Stimulated activated CD4-positive, alpha-beta T cell treated with anti-CD3 and anti-CD28 coated beads, Interleukin-15, amount 100 ng/mL, for 48 hours (primary cell): ENCODE measurements at places on chromosomes 16 and 17.

DNA sequence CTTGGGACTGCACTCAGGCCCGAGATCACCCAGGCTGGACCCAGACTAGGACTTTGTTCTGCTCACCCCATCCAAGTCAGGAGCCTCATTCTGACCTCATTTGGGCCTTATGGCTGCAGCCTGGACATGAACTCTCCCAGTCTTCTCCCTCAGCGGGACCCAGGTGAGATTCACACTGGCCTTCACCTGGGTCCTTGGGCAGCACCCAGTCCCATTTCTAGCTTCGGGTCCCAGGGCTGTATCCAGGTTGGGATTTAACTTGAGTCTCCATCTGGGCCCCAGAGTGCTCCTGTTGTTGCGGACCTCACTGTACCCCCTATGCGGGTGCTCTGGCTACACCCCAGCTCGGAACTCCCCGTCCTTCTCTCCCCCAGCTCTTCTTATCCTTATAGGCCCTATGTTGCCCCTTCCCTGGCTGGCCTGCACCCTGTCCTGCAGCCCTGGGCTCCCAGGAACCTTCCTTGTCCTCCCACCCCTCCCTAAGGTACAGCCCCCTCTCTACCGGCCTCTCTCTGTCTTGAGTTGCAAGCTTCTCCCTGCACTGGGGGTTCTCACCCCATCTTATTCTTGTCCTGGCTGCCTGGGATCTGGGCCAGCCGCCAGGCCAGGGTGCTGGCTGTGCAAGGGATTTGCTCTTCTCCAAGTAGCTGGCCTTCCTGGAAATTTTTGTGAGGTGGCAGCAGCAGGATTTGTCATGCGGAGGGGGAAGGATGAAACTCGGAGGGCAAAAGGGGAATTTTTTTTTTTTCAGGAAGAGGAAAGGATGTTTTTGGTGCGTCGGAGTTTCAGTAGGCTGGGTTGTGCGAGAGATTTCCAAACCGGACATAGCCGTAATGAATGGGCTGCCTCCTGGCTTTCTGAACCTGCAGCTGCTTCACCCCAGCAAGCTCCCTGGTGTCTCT, 904 bp downstream of the MAP2K3 start:
- DNase-seq = no peak

DNA sequence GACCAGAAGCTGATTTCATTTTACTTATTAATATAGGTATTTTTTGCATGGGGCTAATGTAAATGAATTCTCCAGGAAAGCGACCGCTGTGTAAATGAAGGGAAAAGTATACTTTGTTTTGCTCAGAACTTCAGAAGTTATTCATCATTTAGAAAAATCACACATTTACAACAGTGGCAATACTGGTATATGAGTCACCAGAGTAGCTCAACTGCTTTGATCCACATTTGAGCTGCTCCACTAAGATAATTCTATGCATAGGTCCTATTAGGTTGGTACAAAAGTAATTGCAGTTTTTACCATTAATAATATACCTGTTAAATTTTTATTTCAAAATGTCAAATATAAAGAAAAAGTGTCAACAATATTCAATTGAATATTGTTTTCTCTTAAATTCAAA, 22.9 kb upstream of the DYNLRB2 start:
- no peak for DNase-seq

DNA sequence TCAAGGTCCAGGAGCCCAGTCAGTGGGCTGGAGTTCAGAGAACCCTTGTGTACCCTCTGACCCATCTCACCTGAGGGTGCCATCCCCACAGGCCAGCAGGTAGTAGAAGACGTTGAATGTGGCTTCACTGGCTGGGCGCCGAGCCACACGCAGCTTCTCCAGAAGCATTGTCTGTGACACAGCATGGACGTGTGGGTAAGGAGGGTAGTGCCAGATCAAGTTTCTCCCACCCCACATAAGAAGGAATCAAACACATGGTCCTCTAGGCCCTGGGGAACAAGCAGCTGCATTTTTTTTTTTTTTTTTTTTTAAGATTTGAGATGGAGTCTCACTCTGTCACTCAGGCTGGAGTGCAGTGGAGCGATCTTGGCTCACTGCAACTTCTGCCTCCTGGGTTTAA, 60.9 kb downstream of the MYO18A start:
- DNase-seq = no peak

DNA sequence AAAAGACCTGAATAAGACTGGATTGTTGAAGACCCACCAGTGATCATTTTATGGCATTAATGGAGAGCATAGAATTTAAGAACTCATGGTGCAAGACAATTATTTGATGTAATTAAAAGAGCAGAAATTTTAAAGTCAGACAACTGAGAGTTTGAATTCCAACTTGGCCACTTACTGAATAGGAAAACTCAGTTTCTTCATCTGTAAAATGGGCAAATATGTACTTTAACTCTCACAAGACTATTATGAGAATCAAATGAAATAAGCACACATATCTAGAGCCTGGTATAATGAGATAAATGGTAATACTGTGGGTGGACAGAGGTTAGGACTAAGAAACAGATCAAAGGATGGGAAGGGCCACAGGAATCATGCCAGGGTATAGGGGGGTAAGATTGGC, 88.0 kb downstream of the SOX9 start:
- no peak for DNase-seq

- peak; percentile 59 for DNase-seq
Observed at GRCh38 chr16:27230562-27231001, 27.3 kb downstream of the KDM8 start.

DNA sequence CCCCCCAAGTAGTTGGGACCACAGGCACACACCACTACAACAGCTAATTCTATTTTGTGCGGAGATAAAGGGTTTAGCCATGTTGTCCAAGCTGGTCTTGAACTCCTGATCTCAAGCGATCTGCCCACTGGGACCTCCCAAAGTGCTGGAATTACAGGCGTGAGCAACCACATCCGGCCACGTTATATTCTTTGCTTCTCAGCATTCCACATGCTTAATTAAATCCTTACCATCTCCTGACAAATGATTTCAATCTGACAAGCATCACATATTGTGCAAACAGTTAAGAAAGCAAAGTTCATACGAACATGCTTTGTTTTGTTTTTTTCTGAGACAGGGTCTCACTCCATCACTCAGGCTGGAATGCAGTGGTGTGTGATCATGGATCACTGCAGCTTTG, 18.2 kb downstream of the HIGD1B start:
- DNase-seq = no peak

DNA sequence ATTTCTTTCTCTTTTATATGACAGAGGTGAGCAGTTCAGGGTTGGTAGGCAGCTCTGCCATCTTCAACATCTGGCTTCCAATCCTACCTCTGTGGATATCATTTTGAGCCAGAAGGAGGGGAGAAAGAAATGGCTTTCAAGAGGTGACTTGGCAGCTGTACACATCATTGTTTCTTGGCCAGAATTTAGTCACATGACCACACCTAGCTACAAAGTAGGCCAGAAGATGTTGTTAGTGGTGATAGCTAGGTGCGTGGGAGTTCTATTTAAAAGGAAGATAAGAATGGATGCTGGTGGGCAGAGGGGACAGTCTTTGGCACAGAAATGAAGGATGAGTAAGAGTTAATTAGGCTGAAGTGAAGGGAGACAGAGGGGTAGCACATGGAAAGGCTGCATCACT, 29.2 kb upstream of the MPHOSPH6 start:
- DNase-seq = no peak

DNA sequence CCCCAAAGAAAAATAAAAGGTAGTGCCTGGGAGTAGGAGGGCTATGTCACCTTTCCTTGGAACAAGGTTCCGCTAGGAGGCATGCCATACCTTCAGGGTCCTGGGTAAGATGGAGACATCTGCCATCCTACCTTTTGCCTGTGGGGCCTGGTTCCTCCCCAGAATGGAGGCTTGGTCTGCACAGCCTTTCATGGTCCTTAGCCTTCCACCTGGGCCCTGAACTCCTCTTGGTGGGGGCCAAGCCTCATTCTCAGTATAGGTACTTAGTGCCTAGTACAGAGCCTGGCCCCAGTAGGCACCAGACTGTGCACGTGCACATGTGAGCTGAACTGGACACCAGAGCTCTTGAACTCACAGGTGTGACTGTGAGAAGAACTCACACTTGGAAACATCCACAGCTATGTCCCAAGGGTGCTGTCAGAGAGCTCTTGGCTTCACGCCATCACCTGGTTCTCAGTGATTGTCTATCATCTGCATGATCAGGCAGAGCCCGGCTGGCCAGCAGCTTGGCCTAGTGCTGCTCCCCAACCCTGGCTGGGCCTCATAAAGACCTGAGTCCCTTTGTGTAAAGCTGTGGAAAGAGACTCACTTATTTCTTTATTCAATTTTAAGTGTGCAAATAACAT, 143.2 kb downstream of the SOCS1 start:
- DNase-seq = no peak

- DNase-seq = no peak
Observed at GRCh38 chr17:4186357-4186881, 43.4 kb downstream of the CYB5D2 start.

DNA sequence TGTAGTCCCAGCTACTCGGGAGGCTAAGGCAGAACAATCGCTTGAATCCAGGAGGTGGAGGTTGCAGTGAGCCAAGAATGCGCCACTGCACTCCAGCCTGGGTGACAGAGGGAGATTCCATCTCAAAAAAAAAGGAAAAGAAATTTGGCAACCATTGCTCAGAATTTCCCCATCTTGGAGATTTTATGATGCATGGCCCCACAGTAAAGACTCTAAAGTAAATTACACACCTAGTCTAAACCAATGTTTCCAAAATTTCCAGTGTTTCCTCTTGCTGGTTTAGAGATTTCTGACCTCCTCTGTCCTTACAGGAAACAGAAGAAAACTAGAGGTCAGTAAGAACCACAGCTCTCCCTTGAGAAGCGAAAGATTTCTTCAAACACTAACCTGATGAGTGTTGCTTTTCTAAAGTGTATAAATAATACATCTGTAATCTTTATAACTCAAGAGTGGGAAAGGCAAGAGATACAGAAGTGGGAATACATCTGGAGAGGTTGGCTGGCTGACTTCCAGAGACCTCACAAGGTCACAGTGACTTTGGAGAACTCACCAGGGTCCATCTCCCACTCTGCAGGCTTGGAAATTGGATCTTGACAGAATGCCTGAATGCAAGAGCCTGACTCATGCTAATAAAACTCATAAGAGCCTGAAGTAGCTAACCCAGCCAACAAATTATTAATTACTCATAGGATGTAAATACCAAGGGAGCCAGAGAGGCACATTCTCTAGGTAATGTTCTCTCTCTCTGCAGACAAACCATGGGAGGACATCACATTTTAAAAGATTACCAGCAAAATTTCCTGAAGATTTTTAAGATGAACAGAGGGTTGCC, 8.8 kb downstream of the ADAT1 start:
- no peak for DNase-seq

DNA sequence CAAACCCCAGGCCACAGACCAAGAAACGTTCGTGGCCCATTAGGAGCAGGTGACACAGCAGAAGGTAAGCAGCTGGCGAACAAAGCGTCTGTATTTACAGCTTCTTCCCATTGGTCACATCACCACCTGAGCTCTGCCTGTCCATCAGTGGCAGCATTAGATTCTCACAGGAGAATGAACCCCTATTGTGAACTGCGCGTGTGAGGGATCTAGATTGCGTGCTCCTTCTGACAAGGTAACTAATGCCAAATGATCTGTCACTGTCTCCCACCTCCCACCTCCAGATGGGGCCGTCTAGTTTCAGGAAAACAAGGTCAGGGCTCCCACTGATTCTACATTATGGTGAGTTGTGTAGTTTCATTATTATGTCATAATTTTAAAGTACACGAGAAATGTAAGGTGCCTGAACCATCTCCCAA, 186.3 kb downstream of the CPPED1 start:
- DNase-seq = peak; percentile 38

- DNase-seq = no peak
Observed at GRCh38 chr17:77372444-77373298, 231.9 kb downstream of the SEC14L1 start.

DNA sequence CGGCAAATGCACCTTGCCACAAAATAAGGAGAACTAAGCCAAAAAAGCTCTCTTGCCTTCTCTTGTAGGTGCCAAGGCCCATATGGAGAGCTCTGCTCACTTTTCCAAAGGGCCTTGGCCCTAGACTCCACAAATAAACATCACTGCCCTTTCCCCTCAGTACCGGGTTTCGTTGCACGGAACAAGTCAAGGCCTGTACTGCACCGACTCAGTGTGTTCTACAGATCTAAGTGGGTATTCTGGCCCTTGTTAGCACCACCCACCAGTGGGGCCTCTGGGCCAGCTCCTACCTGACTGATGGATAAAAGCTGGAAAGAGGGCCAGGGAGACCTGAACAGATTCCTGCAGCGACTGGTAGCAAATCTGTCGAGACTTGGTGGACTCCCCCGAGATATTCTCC, 43.7 kb upstream of the GSG1L start:
- DNase-seq = no peak

DNA sequence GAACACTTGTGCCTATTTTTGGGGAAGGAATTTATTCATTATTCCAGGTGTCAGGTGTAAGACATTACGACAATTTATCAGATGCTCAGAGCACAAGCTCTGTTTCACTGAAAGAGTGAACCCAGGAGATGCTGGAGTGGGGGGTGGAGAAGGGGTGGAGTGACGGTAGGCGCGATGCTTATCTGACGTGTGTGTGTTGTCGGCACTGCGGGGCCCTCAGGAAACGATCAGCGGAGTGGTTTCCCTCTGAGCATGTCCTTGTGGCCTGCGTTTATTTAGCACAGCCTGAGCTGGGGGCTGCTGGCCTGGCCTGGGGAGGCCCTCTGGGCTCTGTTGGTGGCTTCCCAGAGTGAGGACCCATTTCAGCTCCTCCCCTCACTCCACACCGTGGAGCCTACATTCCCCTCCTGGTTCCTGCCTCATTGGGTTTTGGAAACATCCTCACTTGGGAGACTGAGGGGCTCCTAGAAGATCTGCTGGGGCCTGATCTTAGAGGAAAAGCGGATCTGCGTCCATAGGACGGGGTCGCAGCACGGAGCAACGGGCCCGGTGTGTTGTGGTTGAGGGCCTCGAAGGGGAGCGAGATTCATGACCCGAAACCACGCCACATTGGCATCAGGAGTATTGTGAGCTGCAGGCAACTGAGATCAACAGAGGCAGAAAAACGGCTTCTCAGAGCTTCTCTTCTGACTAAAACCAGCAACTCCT, 19.0 kb upstream of the GNG13 start:
- DNase-seq = no peak

GRCh38 chr16:83814659-83814985, 6.8 kb downstream of the HSBP1 start:
- DNase-seq = no peak

GRCh38 chr16:71895679-71896365, 491 bp downstream of the IST1 start:
- no peak for DNase-seq

DNA sequence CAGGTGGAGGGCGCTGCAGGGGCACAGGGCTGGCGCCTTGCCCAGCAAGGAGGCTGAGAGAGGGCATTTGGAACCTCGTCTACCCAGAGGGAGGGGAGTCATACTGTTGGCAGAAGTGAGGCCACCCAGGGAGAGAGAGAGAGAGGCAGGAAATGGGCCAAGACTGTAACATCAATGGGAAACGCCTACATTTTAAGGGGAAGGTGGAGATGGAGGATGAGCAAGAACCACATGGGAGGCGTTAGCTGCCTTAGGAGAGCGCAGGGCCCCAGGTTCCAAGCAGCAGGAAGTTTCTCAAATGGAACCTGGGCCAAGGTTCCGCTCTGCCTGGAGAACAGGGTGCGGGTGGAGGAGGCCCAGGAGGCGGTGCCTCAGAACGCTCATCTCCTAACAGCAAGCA, 2.7 kb upstream of the WFDC1 start:
- no peak for DNase-seq

GRCh38 chr17:62912363-62912762, 53.7 kb upstream of the TANC2 start:
- DNase-seq = no peak

GRCh38 chr17:45313996-45314740, 2.7 kb downstream of the MAP3K14 start:
- no peak for DNase-seq
